ENCODE measurements at places on chromosomes 16 and 17.
A peak's percentile ranks its signal among the peaks of the same experiment; 100 is the strongest.

DNA sequence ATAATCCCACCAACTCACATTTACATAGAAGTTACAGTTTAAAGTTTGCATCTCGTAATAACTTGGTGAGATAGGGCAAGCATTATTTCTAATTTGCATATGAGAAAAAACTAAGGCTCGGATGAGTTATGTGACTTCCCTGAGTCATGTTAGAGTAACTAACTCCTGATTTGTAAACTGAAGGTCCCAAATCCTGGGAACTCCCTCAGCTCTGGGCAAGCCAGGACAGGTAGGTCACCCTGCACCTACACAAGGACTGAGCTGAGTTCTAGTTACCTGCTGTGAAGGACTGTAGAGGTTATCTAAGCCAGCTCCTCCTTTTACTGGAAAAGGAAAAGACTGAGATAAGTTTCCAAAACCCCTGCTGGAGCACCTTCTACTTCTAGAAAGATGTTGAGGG is 92.1 kb upstream of the HLF start:
- no peak for DNase-seq

DNA sequence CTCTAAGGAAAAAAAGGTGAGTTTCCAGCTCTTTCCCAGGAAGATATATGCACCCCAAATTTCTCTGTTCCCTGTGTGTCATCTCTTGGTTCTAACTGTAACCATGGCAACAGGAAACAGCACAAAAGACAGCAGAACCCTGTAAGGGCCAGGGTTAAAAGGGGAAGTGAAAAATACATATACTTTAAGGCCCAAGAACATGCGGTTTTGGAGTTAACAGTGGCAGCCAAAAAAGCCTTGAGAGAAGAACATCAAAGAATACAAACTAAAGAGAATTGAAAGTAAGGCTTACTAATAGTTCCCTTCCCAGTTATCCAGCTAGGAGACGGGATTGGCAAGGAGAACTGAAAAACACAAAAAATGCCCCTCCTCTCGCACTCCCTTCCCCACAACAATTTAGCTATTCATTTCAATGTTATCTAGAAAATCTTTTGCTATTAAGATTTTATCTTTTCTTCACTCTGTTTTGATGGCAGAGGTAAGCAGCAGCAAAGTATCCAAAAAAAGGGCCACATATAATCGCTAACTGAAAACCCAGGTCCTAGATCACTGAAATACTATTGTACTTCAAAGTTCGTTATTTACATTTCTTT is 1.5 kb downstream of the SPOP start:
- DNase-seq = no peak

GRCh38 chr17:76139801-76140660 is 1.0 kb downstream of the FOXJ1 start:
- no peak for DNase-seq

DNA sequence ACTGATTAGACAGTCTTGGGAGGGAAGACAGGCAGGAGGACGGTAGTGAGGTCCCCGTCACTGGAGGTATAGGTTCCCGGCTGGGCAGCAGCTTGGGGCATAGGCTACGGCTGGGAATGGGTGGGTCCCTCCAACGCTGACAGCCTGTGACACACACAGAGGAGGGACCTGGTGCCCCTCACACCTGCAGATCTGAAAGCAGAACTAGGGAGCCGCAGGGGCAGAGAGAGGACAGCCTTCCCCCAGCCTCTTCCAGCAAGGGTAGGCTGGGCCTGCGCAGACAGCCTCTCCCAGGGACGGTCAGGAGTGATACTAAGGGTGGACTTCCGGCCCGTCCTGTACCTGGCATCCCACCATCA is 2.0 kb downstream of the P2RX1 start:
- no peak for DNase-seq

DNA sequence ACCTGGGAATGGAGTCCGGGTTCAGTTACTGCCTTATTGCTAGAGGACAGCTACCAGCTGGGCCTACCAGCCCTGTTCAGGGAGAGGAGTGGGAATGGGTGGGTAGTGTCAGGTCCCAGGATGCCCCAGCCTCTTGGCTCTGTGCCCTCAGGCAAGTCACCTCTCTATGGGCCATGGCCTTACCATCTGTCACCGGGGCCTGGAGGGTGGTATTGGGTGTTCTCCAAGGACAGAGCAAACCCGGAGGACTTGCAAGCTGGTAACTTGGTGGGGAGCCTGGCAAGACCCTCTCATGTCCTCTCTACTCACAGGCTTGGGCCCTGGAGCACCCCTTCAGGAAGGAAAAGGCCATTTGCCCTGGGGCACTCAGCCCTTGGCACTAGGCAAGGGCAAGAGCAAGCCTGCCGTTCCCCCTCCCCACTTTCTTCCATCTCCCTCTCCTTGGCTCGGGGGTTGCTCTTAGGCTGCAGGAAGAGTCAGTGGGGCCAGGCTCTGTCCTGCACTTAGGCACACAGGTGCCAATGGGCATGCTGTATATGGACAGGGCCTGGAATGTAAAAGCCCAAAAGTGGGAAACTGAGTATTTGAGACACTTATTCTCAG is 170.0 kb upstream of the ZNF267 start:
- no peak for DNase-seq

DNA sequence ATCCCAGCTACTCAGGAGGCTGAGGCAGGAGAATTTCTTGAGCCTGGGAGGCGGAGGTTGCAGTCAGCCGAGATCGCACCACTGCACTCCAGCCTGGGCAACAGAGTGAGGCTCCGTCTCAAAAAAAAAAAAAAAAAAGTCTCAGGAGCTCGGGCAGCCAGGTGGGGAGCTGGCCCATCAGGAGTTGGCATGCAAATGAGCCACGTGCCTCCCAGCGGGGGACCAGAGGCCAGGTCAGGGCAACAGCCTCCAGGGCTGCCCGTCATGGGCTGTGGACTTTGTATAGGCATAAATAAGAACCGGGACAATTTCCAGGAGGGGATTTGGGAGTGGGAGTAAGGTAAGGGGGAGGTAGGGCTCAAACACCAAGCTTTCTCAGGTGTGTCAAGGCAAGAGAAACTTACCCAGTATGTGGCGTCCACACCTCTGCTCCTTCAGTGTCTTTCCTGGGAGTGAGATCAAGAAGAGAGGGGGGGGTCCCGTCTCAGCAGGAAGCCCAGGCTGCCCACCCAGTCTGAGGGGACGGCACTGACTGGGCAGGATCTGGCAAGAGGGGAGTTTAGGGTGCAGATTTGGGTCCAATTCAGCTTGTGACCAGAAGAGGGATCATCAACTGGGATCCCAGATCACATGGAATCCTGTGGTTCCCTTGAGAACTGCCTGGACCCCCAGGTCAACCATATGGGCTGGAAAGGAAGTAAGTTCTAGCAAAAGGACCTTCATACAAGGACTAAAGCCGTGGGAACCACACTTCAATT is 22.3 kb upstream of the G6PC1 start:
- no peak for DNase-seq

DNA sequence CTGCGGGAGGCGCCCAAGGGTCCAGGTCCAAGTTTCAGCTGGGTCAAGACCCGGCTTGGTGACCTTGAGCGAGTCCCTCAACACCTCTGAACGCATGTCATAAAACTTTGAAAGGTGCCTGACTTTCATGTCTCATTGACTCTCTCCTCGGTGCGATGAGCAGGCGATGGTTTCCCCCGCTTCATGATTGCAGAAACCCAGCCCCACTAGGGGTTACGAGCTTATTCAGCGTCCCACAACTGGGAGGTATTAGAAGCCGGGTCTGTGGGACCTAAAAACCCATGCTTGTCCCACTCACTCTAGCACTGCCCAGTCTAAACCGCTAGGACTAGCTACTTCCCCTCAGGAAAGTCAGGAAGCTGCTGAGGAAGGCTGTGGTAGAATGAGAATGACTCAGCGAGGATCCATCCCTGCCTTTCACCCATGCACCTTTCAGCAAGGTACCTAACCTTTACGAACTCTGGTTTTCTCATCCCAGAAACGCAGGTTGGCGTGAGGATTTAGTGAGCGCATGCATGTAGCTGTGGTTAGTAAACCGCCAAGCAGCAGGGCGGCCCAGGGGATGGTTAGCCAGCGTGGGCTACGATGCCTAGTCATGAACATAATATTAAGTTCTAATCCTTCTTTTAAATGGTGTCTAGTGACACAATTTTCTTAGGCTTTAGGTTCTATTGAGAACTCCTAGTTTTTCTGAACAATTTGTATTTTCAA is 26.2 kb upstream of the RFFL start:
- DNase-seq = no peak

DNA sequence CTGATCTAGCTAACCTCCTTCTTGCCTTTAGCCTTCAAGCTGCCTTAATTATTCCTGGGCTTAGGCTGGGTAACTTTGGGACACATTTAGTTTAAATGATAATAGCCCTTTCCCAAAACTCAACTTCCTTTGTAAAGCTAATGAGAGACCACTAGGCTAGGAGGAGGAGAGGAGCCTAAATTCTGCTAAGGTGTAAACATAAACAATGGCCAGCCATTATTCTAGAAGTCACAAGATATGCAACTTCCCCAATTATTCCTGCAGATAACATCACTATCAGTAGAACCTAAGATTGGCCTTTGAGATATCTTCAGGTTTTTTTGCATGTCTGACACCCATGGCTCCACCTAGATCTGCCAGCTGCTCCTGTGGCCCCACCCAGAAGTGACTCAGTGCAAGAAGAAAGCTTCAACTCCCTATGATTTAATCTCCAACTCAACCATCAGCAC is 131.2 kb upstream of the FAM20A start:
- DNase-seq = no peak

GRCh38 chr17:82752371-82753200 is 721 bp downstream of the TBCD start:
- DNase-seq = no peak

- DNase-seq = no peak
These were observed 2.4 kb downstream of the MBTD1 start for GRCh38 chr17:51257150-51258081.

- no peak for DNase-seq
These were observed 22.5 kb downstream of the OR1D5 start for GRCh38 chr17:3040882-3041281.

DNA sequence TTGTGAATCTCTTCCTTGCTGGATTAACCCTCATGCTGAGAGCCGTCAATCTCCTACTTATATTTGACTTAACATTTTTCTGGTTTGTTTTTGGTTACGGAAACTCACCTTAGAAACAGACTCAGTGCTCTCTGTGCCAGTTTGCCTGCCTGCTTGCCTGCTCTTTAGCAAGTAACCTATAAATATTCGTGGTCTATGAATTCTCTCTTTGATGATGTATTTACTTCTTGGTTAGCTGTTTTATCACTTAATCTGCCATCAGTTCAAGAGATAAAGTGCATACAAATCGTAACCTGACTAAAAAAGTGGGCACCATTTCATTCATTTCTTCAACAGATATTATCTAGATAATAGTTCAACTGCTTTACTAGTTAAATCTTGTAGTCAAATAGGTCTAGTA is 26.7 kb downstream of the CYB5B start:
- no peak for DNase-seq

- peak; percentile 37 for DNase-seq
These were observed 362 bp downstream of the KLHDC4 start for GRCh38 chr16:87765473-87765775.

DNA sequence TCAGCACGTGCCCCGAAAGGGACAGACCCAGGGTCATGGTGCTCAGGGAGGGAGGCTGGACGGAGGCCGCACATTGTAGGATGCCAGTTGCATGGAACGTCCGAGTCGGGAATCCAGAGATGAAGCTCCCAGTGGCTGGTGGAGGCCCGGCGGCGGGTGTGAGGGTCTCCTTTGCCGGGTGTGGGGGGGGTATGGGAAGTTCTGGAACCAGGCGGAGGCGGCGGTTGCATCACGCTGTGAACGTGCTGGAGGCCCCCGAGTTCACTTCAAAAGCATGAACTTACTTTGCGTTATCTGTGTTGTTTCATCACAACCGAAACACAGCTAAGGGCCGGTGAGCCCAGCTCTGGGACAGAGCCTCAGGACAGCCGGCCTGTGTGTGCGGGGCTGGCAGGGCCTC is 73.4 kb upstream of the GNG13 start:
- no peak for DNase-seq

DNA sequence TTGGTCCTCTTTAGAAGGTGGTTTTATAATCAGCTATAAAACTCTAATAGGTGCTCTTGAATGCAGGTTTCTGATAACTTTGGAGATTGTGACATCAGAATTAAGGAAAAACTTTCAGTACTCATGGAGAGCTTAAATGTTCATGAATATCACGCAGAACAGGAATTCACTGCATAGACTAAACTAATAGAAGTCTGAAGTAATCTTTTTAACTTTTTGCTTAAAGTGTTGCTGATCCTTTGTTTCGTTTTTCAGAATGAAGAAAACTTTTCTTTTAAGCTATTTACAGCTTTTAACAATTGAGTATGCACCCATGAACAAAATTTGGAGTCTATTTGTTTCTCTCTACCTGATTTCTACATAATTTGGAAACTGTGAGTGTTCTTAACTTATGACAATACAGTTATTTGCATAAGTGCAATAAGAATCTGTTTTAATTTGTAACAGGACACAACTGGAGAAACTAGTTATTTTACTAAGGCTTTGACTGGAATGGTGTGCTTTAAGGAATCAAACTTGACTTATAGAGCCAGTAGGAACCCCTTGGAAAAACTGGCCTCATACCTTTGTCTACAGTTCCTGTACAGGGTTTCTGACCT is 17.0 kb upstream of the TRIM25 start:
- no peak for DNase-seq

DNA sequence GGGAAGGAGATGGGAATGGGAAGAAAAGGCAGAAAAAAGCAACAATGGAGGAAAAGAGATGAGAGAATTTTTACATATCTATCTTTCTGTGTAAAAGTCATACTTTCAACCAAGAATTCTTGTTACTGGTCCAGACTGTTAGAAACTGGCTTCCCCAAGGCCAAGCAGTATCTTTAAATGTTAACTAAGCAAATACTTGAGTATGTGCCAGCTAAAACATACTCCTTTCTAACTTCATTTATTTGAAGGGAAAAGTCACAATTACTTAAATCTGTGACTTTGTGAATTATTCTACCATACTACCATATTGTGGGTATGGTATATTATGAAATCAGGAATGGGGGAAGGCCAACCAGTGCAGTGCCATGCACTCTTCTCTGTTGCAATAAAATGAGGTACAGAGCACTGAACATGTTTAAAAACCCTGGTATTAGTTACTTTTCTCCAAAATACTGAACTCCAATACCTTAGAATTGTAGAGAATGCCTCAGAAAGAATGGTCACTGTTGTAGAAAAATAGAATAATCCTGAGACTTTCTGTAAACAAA is 92.3 kb upstream of the C17orf78 start:
- DNase-seq = no peak

DNA sequence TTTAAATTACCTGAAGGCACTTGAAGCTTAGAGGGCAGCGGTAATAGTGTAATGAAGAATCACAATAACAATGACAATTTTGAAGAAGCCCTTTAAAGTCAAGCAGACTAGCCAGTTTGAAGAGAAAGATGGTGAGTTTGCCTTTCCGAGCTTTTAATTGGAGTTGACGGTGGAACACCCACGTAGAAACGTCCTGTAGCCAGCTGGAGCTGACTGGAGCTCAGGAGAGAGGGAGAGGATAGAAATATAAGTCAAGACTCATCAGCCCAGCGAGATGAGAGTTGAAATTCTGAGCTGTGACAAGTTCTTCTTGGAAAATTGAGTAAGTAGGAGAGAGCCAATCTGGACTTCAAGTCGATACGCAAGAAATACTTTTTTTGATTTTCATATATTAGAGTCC is 91.7 kb upstream of the CACNG3 start:
- no peak for DNase-seq

GRCh38 chr16:49484451-49484849 is 110.8 kb downstream of the C16orf78 start:
- peak; percentile 66 for DNase-seq

GRCh38 chr17:57478478-57479250 is 222.3 kb downstream of the MSI2 start:
- DNase-seq = no peak
